NCI-H774 (cell line): ENCODE measurements at places on chromosomes 6 and 20.

- DNase-seq: no peak
Measured at GRCh38 chr20:13458860-13459451, 179.8 kb downstream of the TASP1 start.

DNA sequence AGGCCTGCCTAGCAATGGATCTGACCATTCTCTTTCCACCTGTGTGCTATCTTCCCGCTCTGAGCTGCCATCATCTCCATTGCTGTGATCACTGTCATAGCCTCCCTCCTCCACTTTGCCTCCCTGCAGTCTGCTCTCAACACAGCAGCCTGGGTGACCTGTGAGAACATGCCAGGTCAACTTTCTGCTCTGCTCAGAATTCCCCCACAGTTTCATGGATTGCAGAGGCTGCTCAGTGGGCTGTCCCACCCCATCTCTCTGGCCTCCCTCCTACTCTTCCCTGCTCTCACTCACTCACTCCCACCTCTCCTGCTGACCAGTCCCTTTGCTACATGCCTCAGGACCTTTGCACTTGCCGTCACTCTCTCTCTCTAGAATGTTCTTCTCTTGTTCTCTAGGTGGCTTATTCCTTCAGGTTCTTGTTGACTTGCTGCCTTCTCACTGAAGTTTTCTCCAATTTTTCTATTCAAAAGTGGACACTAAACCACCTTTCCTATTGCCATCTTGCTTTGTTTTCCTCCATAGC lies 159.9 kb downstream of the CD83 start:
- DNase-seq: no peak

DNA sequence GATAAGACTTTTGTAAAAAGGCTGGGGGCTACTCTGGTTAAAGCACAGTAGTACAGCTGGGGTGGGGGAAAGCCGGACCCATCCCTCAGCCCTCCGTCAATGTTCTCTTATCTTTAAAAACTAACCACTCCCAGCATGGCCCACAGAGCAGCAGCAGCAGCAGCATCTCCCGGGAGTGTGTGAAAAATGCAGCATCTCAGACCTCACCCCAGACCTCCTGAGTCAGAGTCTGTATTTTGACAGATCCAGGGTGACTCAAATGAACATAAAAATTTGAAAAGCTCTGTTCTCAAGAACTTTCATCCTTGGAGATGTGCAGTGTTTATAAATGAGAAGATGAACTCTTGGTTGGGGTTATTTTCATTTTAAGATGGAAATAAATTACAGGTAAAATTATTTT lies 277.7 kb upstream of the ECI2 start:
- no peak for DNase-seq

DNA sequence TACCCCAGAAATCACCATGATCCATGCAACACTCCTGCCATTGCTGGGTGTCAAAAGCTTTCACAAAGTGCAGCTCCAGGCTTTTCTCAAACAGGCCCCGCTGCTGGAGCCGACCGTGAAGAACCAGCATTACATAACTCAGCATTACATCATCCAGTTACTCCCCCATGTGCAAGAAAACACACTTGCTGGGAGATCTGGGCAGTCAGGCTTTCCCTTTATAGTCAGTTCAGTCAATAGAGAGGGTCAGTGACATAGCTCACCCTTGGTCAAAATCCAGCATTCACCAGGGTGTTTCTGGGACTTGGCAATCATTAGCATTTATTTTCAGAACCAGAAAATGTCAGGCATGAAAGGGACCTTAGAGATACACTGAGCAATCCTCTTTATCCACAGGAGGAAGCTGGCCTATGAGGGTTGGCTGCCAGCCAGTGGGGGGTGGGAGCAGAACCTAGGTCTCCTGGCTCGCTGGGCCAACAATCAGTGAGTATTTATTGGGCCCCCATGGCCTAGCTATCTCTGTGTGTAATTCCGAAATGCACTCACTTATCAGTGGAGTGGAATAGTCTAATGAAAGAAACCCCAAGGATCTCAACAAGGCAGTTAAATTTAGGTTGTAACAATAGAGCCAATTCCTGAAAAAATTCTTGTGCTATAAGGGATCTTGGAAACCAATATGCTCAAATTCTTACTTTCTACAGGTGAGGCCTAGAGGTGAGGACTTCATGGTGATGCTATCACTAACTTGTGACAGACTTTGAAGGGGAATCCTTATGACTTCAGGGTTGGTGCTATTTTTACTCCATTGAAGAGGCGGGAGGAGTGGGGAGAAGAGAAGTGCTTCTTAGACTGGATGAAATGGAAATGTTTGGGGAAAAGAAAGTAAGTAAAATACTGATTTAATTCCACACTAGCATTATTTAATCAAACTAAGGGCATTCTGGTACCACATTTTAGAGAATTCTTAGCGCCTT lies 54.6 kb downstream of the LYRM4 start:
- DNase-seq: no peak

GRCh38 chr6:142746524-142746923 lies 198.5 kb downstream of the HIVEP2 start:
- no peak for DNase-seq

DNA sequence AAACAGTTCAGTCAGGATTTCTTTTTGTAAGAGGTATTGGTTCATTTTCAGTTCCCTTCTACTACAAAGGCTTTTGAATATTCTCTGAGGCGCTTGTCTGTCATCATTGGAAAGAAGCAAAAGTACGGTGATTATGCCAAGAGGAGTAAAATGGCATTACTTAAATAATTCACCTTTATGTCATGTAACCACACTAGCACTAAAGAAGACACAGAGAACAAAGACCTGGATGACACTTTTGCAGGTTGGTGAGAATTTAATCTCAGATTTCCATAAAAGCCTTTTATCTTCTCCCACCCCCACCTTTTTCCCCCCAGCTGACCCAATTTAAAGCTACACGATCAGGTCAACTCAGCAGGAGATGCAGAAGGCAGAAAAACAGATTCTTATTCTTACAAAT lies 451.8 kb downstream of the HACE1 start:
- DNase-seq: no peak

- DNase-seq: no peak
Measured at GRCh38 chr6:18405477-18406293, 18.5 kb downstream of the RNF144B start.

- DNase-seq: no peak
Measured at GRCh38 chr6:142367501-142368018, 65.8 kb downstream of the ADGRG6 start.

DNA sequence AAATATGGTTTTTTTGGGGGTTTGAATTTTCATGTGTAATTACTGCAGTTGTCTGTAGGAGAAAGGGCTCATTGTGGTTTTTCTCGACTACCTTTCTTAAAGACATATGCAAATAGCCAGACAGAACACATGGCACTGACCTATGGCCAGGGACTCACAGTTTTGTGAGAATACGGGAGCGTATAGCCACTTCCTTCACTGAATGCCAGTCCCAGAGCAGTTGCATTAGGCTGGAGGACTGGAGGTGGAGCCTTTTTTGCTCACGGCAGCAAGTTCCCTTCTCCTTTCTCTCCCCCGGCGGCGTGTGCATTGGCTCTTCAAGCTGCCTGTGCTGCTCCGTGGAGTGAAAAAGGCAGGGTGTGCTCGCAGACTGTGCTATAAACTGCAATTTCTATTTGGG lies 114.9 kb downstream of the AKAP7 start:
- DNase-seq: no peak

DNA sequence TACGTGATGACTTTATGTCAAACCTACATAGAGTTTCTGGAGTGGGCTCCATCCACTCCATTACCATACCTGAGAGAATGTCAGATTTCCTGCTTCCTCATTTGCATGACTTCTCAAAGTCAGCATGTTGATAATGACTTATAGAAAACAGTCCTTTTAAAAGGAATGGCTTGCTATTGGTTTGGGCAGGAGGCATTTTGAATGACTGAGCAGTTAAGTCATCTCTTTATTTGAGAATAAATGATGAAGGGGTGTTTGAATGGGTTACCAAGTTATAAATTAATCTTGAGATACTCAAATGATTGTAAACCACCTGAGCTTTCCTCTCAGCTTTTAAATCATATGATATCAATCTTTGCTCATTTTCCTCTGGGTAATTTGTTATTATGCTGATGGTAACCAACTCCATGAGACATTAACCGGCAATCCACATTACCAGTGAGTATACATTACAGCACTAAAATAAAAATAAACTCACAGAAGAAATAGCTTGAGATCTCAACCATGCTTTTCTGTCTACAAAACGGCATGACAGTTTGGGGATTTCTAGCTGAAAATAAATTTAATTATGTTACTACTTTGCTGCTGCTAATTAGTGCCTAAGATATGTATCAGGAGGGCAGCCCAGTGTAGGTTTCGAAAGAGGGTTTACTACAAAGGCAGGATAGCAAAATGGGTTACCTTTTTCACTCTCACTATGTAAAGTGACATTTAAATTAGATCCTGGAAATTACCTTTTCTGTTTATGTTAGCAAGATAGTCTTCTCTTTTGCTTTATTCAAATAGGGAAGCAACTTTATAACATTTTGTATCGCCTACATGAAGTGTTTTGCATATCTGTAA lies 78.8 kb downstream of the RPS12 start:
- DNase-seq: no peak

DNA sequence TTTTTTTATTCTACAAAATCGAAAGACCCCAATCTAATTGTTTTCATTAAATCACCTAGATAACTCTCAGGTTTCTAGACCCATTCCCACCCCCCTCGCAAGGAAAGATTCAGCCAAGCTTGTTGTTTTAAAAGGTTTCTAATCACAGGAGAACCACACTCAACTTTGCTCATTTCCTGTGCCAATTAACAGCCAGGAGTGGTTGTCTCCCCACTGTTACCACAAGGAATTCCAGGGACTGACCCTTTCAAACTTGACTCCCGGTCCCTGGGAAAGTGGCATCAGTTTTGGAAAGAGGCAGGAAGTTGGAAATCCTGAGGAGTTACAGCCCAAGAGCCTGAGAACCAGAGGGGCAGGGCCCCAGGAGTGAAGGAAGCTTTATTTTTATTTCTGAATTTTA lies 561.3 kb upstream of the JAG1 start:
- no peak for DNase-seq

- DNase-seq: no peak
Measured at GRCh38 chr20:48656661-48657211, 171.1 kb downstream of the PREX1 start.

DNA sequence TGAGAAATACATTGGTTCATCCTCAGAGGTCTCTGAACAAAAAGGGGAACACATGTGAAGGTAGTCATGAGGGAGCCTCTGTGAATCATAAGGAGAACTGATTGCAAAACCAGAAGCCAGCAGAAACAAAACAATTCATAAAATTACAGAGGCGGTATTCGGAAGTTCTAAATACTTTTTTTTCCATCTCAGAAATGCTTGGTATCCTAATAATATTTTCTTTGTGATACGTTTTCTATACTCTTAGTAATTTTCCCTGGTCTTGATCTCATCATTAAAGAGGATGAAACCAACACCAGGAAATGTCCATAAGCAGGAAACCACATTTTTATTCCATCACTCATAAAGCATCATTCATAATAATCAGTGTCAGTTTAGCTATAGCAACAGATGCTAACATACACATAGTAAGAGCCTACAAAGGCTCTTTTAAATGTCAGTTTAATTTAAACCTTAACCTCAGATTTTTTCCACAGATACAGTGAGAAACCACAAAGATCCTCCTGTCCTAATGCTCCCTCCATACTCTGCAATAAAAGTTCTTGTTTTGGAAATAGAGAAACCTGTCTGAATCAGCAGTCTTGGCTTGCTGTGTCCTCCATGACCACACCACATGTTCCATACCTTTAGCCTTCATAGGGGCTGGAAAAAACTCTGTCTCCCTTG lies 29.2 kb downstream of the SGK1 start:
- DNase-seq: no peak

GRCh38 chr6:23870496-23870895 lies 255.5 kb upstream of the NRSN1 start:
- DNase-seq: no peak

GRCh38 chr6:2447318-2447920 lies 202.0 kb upstream of the GMDS start:
- no peak for DNase-seq

DNA sequence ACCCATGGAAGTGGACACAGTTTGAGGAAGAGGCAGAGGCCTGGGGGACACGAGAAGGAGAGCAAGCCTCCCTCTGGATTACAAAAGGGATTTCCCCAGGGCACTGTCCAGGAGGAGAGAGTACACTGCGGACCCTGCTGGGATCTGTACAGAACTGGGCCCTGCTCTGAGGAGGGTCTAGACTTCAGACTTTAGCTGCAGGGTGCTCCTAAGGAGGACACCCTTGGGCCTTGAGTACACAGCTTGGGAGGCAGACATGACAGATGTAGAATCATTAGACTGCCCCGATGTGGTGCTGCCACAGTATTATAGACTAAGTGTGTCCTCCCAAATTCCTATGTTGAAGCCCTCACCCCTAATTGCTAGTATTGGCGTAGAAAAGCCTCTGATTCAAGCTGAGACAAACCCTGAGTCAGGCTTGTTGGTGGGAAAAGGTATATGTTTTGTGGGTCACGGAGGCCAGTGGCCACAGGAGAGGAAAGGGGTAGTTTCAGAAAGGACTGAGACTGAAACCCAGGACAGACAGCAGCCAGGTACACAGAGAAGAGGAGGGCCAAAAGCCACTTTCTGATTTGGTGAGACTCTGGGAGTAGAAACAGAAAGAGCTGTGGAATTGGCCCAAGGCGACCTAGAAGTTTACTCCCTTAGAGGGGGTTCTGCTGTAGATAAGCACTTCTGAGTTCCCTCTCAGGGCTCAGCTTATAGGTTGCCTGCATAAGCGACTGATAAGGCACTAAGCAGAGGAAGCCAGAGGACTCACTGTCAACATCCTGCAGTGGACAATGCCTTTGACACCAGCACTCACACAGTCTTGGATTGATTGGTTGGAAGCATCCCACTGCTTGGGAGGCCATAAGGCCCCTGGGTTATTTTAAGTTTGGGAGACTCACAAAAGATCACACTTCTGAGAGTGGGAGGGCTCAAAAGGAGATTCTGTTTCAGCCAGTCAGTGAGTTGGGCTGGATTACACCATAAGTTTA lies 16.5 kb upstream of the SH3BGRL2 start:
- no peak for DNase-seq

GRCh38 chr6:7647504-7647903 lies 57.5 kb downstream of the SNRNP48 start:
- no peak for DNase-seq

- no peak for DNase-seq
Measured at GRCh38 chr6:29737707-29738630, 14.7 kb downstream of the HLA-F start.

- DNase-seq: no peak
Measured at GRCh38 chr20:49344140-49344539, 66.3 kb upstream of the ZNFX1 start.
